ENCODE measurements at places on chromosomes 7 and 10. TPM values are rescaled to one million over a fixed set of nuclear protein-coding genes. Genes with fewer than 3 reads are reported as not detected.
A peak's percentile ranks its signal among the peaks of the same experiment; 100 is the strongest.

GRCh38 chr10:125231116-125231812 lies 70.9 kb upstream of the CTBP2 start:
- no peaks in the 10 kb centered on the region for H3K27me3 ChIP-seq
- no peak for DNase-seq
- H3K27ac ChIP-seq, result no peak overlapping the region
- H3K36me3 ChIP-seq, result no peaks in the 10 kb centered on the region
- no peaks in the 10 kb centered on the region for H3K4me1 ChIP-seq

- no peaks in the 10 kb centered on the region for H3K36me3 ChIP-seq
- no peaks in the 10 kb centered on the region for H3K4me1 ChIP-seq
- no peak overlapping the region for H3K27ac ChIP-seq
- H3K4me3 ChIP-seq, result no peak overlapping the region
These were observed 349.0 kb downstream of the HPSE2 start for GRCh38 chr10:98886686-98887085.

DNA sequence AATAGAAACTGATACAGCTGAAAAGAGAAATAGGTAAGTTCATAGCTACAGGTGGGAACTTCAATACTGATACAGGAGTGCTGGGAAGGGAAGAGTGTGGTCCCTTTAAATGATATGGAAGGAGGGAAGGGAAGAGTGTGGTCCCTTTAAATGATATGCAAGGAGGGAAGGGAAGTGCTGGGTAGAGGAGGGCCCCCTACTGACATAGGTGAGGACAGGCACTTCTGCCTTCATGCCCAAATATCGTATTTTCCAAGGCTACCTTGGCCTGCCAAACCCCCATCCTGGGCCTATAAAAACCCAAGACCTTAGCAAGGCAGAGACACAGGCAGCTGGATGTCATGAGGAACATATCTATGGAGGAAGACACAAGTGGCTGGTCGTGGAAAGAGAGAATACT lies 92.3 kb downstream of the MAGI2 start:
- H3K27ac ChIP-seq, result no peak overlapping the region
- no peaks in the 10 kb centered on the region for H3K27me3 ChIP-seq
- no peaks in the 10 kb centered on the region for H3K4me1 ChIP-seq
- H3K36me3 ChIP-seq, result no peaks in the 10 kb centered on the region

GRCh38 chr10:16182144-16182543 lies 254.7 kb upstream of the PTER start:
- no peak for DNase-seq
- H3K4me3 ChIP-seq, result no peak overlapping the region

- H3K27ac ChIP-seq, result no peak overlapping the region
- H3K27me3 ChIP-seq, result no peaks in the 10 kb centered on the region
- peaks cover 5% of the 10 kb centered on the region for H3K4me1 ChIP-seq
These were observed 135.0 kb downstream of the CDH23 start for GRCh38 chr10:71531485-71532446.

DNA sequence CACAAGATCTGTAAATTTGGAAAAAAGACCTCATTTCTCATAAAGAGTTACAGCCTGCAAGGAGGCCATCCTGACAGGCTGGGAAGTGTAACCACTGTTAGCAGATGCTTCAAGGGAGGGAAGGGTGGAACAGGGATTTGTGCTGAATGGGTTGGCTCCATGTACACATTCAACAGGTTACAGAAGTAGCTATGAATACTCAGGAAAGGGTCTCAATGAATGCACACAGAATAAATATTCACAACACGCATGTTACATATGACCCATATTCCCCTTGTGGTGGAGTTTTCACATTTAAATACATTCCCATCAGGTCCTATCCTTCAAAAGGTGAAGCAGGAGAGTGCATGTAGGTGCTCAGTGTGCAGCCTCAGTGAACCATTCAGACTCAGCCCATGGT lies 316.4 kb upstream of the COBL start:
- H3K27me3 ChIP-seq, result no peaks in the 10 kb centered on the region
- H3K4me1 ChIP-seq, result no peaks in the 10 kb centered on the region
- DNase-seq, result no peak
- no peak overlapping the region for H3K27ac ChIP-seq
- no peak overlapping the region for H3K4me3 ChIP-seq
- no peaks in the 10 kb centered on the region for H3K36me3 ChIP-seq

GRCh38 chr10:104041891-104042535 lies 43.7 kb downstream of the COL17A1 start:
- no peaks in the 10 kb centered on the region for H3K4me1 ChIP-seq
- no peaks in the 10 kb centered on the region for H3K36me3 ChIP-seq
- no peak overlapping the region for H3K27ac ChIP-seq
- no peak for DNase-seq
- H3K4me3 ChIP-seq, result no peak overlapping the region

- H3K4me3 ChIP-seq, result no peak overlapping the region
- H3K36me3 ChIP-seq, result no peaks in the 10 kb centered on the region
- no peak for DNase-seq
These were observed 116.7 kb downstream of the TNS3 start for GRCh38 chr7:47465191-47465590.

DNA sequence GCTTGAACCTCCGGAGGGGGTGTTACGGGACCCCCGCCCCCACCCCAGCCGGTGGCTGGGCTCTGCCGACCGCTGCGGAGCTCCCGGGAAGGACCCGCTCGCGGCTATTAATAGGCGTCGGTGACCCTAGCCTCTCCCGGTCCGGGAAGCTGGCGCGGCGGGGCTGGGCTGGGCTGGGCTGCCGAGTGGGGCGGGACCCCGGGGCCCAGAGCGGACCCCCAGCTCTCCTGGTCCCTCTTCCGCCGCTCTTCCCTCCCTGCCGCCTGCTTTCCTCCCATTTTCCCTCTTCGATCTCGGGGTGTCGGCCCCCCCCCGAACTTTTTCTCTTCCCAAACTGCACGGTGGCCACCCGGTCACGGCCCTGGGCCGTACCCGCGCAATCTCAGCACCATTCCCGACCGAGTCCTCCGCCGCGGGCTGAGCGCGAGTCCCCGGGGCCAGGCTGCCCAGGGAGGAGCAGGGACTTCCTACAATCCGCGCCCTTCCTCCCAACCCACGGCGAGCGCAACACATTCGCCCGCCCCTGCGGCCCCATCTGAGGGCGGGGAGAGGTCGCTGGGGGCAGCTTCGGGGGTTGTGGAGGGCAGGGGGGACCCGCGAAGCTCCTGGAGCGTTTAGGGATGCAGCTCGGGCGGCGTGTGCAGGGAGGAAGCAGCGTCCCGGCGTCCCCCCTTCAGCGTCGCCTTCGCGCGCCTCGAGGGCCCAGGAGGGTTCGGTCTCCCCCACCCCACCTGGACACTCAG lies 3.1 kb upstream of the ELFN1 start:
- H3K27me3 ChIP-seq, result peaks cover 17% of the 10 kb centered on the region
- H3K4me1 ChIP-seq, result peaks cover 8% of the 10 kb centered on the region
- H3K27ac ChIP-seq, result no peak overlapping the region
- peak overlapping the region; percentile 24 for H3K4me3 ChIP-seq

- no peak overlapping the region for H3K27ac ChIP-seq
- H3K36me3 ChIP-seq, result no peaks in the 10 kb centered on the region
- no peaks in the 10 kb centered on the region for H3K4me1 ChIP-seq
- no peak overlapping the region for H3K4me3 ChIP-seq
These were observed 6.7 kb upstream of the OTUD1 start for GRCh38 chr10:23432166-23432565.

GRCh38 chr7:147008530-147008929 lies 891.9 kb downstream of the CNTNAP2 start:
- DNase-seq, result no peak
- no peak overlapping the region for H3K27ac ChIP-seq
- H3K4me3 ChIP-seq, result no peak overlapping the region

VSTM2A gene
- not detected for total RNA-seq

GNGT1 gene
- 0.68 TPM for total RNA-seq

POLR3A gene
- total RNA-seq, result 12.8 TPM

OPALIN gene
- not detected for total RNA-seq
